ENCODE measurements at places on chromosomes 1 and 21.

DNA sequence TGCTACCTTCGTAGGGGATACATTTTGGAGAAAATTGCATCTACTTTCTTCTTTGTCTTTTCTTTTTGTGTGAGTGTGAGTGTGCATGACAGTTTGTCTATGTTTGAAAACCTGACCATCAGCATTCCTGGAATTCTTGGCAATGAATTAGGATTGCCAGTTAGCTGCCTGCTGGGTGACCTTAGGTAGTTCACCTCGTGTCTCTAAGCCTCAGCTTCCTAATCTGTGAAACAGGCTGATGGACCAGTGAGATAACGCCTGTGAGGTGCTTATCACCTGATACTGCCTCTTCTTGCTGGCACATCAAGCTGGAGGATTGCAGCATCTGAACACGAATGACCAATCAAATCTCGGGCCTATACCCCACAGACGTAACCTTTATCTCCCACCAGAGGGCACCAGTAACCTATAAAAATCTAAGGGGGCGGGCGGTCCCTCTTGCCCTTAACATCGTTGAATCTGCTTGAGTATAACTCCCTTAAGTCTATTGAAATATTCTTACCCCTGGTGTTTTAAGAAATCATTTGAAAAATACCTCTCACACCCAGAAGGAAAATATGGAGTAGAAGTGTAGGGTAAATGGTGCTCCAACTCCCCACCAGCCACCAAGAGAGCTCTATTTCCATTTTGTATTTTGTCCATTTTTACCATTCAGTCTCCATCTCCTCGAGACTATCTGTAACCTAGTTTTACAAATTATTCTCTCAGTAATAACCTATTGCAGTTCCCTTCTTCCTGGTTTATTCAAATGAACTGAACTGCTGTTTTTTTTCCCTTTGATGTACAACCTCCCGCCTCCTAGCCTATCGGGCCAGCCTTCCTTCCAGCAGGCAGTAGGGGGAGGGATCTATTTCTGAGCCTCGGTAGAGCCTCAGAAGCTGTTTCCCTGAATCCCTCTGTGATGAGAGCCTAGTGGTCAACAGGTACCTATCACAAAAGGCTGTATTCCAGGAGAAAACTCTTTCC lies 49.7 kb downstream of the MDM4 start:
- DNase-seq: peak; percentile 91

- DNase-seq: no peak
These were observed 483.6 kb downstream of the LTN1 start for GRCh38 chr21:28509031-28509430.

- peak; percentile 100 for DNase-seq
These were observed 45.3 kb downstream of the HHAT start for GRCh38 chr1:210373878-210374599.

- DNase-seq: no peak
These were observed 7.6 kb upstream of the C1QA start for GRCh38 chr1:22628698-22629444.

- peak; percentile 13 for DNase-seq
These were observed 682.6 kb downstream of the RWDD3 start for GRCh38 chr1:95916616-95917015.

DNA sequence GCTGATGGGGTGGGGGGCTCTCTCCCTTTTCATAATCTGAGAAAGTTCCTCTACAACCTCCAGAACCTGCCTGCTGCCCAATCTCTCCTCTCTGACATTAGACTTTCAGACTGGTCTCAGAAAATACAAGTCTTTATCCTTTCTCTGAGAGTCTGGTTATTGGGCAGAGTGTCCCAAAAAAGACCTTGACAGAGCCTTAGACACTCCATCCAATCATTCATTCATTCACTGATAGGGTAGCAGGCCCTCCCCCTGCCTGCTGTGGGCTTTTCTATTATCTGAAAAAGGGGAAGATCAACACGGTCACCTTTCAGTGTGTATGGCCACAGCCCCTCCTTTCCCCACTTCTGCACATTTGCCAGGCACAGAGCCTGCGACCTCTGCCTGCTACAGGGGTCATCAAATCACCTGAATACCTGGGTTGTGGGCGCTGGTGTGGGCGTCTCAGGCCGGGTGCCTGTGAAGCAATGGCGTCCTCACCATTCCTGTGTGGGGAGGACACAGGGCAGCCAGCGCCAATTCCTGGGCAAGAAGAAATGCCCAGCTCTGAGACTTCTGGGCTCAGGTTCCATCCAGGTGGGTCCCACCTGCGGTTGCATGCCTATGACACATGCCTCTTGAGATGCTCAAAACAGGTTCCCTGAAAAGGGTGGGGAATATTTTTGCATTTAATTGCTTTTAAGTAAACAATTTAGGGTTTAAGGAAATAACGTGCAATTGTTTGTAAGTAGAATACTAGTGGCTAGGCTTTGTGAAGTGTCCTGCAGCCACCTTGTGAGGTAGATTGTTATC lies 52.8 kb downstream of the ELK4 start:
- no peak for DNase-seq

- no peak for DNase-seq
These were observed 484.1 kb upstream of the VAMP3 start for GRCh38 chr1:7287013-7287412.

All from MCF 10A (cell line).